ENCODE measurements at places on chromosomes 7 and 10. TPM values are rescaled to one million over a fixed set of nuclear protein-coding genes. Genes with fewer than 3 reads are reported as not detected.

- no peaks in the 10 kb centered on the region for H3K36me3 ChIP-seq
- no peak overlapping the region for H3K4me3 ChIP-seq
- DNase-seq, result peak; percentile 29
- H3K27me3 ChIP-seq, result no peaks in the 10 kb centered on the region
- H3K4me1 ChIP-seq, result peaks cover 6% of the 10 kb centered on the region
Observed at GRCh38 chr7:16299853-16300252, 121.5 kb downstream of the CRPPA start.

DNA sequence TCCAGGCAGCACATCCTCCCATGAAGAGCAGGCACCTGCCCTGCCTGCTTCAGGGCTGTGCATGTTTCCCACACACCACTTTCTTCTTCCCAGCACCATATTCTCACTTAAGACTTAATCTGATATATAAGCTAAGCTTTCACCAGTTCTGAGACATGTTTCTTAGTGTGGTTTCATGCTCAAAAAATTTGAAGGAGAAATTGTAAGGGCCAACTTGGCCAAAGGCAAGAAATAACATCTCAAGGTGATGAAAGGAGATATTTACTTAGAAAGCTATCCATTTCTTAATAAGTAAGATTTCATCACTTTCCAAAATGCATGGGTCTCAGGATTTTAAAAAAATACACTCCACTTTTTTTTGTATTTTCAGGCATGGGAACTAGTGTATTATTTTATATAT is 468.1 kb upstream of the AKR1E2 start:
- no peak overlapping the region for H3K4me3 ChIP-seq
- no peak for DNase-seq
- no peak overlapping the region for H3K27ac ChIP-seq
- no peaks in the 10 kb centered on the region for H3K27me3 ChIP-seq
- no peaks in the 10 kb centered on the region for H3K36me3 ChIP-seq

GRCh38 chr10:51097546-51097945 is 23.3 kb downstream of the PRKG1 start:
- H3K4me3 ChIP-seq, result no peak overlapping the region
- no peaks in the 10 kb centered on the region for H3K27me3 ChIP-seq
- H3K27ac ChIP-seq, result no peak overlapping the region
- H3K36me3 ChIP-seq, result no peaks in the 10 kb centered on the region
- H3K4me1 ChIP-seq, result peaks cover 7% of the 10 kb centered on the region

- H3K4me3 ChIP-seq, result no peak overlapping the region
- DNase-seq, result no peak
- no peak overlapping the region for H3K27ac ChIP-seq
- no peaks in the 10 kb centered on the region for H3K27me3 ChIP-seq
- peaks cover 18% of the 10 kb centered on the region for H3K4me1 ChIP-seq
- H3K36me3 ChIP-seq, result no peaks in the 10 kb centered on the region
Observed at GRCh38 chr7:51249991-51250390, 66.6 kb downstream of the COBL start.

- H3K4me1 ChIP-seq, result peaks cover 8% of the 10 kb centered on the region
- no peak overlapping the region for H3K4me3 ChIP-seq
- H3K27me3 ChIP-seq, result no peaks in the 10 kb centered on the region
- no peak for DNase-seq
Observed at GRCh38 chr10:124799211-124799610, 2.4 kb upstream of the ABRAXAS2 start.

PLAU gene
- 1,570 TPM for total RNA-seq

GRCh38 chr7:140726281-140726680 is 29.8 kb downstream of the NDUFB2 start:
- no peaks in the 10 kb centered on the region for H3K36me3 ChIP-seq
- H3K27ac ChIP-seq, result no peak overlapping the region
- H3K4me1 ChIP-seq, result no peaks in the 10 kb centered on the region
- no peaks in the 10 kb centered on the region for H3K27me3 ChIP-seq
- no peak overlapping the region for H3K4me3 ChIP-seq

EPHA1 gene
- total RNA-seq, result 46.4 TPM

DNA sequence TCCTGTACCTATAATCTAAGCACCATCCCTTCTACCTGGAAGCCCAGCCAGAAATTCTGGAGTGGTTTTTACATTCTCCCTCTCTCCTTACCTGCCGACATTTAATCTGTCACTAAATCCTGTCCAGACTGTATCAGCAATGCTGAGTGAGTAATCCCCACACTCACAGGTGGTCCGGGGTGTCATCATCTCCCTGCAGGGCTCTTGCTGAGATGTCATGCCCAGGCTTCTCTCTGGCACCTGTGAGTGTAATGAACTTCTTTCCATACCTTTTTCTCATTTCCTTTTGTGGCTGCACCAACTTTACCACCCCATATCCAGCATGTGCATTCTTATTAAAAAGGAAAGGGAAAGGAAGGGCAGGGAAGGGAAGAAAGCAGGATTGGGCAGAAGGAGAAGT is 355.2 kb downstream of the CCSER2 start:
- no peak overlapping the region for H3K4me3 ChIP-seq
- no peak for DNase-seq
- no peaks in the 10 kb centered on the region for H3K4me1 ChIP-seq
- H3K27ac ChIP-seq, result no peak overlapping the region

DNA sequence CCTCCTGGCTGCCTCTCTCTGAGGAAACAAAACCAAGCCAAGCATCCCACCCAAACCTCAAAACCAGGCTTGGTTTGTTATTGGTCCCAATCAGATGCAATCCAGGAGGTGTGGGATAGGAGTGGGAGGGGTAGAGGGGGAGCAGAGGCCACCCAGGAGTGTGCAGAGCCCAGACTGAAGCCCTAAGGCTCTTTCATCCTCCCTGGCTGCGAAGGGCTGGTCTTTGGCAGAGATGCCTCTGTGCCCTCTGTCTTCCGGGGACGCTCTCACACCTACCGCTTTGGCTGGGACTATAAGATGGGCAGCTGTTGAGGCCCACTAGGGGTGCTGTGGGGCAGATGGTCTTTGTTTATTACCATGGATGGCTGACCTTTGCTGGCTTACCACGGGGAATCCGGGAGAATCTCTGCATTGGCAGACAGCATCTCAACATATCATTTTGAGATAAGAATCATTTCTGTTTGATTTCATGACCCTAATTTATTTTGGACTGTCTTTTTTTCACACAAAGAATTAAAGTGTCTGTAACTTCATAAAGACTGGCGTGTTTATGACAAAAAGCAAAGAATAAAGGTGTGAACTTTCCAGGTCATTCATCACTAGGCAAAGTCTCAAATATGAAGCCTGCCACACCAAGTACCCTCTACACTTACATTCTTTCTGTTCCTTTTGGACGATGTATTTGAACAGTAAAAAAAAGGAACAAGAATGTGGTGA is 6.5 kb upstream of the DENND2A start:
- H3K36me3 ChIP-seq, result no peaks in the 10 kb centered on the region
- no peak for DNase-seq
- peaks cover 17% of the 10 kb centered on the region for H3K4me1 ChIP-seq

- no peak overlapping the region for H3K4me3 ChIP-seq
- H3K4me1 ChIP-seq, result no peaks in the 10 kb centered on the region
- no peak overlapping the region for H3K27ac ChIP-seq
- peaks cover 2% of the 10 kb centered on the region for H3K27me3 ChIP-seq
- no peak for DNase-seq
Observed at GRCh38 chr7:45295222-45295621, 137.6 kb downstream of the RAMP3 start.

- no peak overlapping the region for H3K27ac ChIP-seq
- H3K36me3 ChIP-seq, result no peaks in the 10 kb centered on the region
- H3K27me3 ChIP-seq, result no peaks in the 10 kb centered on the region
- H3K4me1 ChIP-seq, result no peaks in the 10 kb centered on the region
- DNase-seq, result no peak
Observed at GRCh38 chr10:51759896-51760534, 60.6 kb upstream of the CSTF2T start.

CFAP43 gene
- total RNA-seq, result 0.44 TPM

DNA sequence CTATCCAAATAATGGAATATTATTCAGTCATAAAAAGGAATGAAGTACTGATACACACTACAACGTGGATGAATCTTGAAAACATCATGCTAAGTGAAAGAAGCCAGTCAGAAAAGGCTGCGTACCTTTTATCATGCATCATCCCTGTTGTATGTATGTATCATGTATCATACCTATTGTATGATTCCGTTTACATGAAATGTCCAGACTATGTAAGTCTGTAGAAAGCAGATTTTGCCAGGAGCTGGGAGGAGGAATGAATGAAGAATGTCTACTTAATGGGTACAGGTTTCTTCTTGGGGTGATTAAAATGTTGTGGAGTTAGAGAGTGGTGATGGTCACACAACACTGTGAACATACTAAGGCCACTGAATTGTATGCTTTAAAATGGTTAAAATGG is 135.9 kb upstream of the KLF14 start:
- peaks cover 16% of the 10 kb centered on the region for H3K36me3 ChIP-seq
- H3K4me3 ChIP-seq, result no peak overlapping the region
- H3K4me1 ChIP-seq, result peaks cover 14% of the 10 kb centered on the region
- no peak overlapping the region for H3K27ac ChIP-seq

- H3K36me3 ChIP-seq, result no peaks in the 10 kb centered on the region
- DNase-seq, result no peak
- H3K27ac ChIP-seq, result no peak overlapping the region
- H3K4me1 ChIP-seq, result no peaks in the 10 kb centered on the region
Observed at GRCh38 chr10:89670926-89671325, 25.9 kb upstream of the PANK1 start.

CDK14 gene
- total RNA-seq, result 8.2 TPM

DNA sequence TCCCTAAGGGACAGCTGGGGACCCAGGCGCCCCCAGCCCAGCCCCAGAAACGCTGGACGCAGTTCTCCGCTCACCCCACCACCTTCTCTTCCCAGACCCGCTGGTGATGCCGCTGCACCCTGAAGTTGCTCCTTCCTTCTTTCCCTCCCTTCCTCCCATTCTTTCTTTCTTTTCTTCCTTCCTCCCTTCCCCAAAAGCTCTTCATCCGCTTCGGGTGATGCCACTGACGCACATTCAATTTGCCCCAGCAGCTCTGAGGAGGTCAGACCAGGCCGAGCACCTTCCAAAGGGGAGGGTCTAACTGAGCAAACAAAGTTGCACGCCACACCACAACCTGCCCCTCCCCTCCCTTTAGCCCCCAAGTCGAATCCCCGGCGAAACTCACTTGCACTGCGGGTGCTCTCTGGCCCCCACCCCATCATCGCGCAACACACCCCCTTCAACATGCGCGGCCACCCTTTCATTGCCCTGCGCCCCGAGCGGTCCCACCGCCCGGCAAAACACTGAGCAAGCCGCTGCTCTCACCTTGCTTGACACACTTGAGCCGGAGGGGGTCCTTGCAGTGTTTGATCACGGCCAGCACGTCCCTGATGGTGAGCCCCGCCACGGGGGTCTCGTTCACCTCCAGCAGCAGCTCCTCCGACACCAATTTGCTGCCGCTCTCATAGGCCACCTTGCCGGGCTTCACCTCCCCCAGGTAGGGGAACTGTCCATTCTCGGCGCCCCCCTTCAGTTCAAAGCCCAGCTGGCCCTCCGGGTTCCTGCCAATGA is 787 bp downstream of the MAGI2 start:
- H3K4me3 ChIP-seq, result peak overlapping the region; percentile 43
- no peaks in the 10 kb centered on the region for H3K4me1 ChIP-seq
- DNase-seq, result no peak
- H3K27me3 ChIP-seq, result peaks cover 20% of the 10 kb centered on the region
- H3K36me3 ChIP-seq, result no peaks in the 10 kb centered on the region

SMKR1 gene
- total RNA-seq, result 13.1 TPM

DNA sequence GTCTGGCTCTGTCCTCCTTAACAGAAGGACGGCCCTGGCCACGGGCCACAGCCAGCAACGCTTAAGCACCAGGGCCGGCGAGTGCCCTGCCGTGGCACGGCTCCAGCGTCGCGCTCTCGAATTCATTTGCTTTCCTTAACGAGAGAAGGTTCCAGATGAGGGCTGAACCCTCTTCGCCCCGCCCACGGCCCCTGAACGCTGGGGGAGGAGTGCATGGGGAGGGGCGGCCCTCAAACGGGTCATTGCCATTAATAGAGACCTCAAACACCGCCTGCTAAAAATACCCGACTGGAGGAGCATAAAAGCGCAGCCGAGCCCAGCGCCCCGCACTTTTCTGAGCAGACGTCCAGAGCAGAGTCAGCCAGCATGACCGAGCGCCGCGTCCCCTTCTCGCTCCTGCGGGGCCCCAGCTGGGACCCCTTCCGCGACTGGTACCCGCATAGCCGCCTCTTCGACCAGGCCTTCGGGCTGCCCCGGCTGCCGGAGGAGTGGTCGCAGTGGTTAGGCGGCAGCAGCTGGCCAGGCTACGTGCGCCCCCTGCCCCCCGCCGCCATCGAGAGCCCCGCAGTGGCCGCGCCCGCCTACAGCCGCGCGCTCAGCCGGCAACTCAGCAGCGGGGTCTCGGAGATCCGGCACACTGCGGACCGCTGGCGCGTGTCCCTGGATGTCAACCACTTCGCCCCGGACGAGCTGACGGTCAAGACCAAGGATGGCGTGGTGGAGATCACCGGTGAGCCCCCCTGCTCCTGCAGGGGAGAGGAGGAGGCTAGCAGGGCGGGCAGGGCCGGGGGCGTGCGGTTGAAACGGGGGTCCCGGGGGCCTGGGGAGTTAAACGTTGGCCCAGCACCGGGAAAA is at the start of gene HSPB1:
TSS of gene HSPB1 (plus strand) at position 327 of the 855 bp plus-strand sequence. CDS start at position 367, 40 bp downstream.
- no peaks in the 10 kb centered on the region for H3K27me3 ChIP-seq
- peak within 1 kb of the TSS; percentile 51 for H3K27ac ChIP-seq
- DNase-seq, result peak; percentile 87
- H3K36me3 ChIP-seq, result no peaks in the 10 kb centered on the region

- no peaks in the 10 kb centered on the region for H3K36me3 ChIP-seq
- H3K4me1 ChIP-seq, result no peaks in the 10 kb centered on the region
- no peak overlapping the region for H3K4me3 ChIP-seq
- H3K27me3 ChIP-seq, result peaks cover 52% of the 10 kb centered on the region
Observed at GRCh38 chr7:121608785-121609184, 212.7 kb upstream of the FAM3C start.

DNA sequence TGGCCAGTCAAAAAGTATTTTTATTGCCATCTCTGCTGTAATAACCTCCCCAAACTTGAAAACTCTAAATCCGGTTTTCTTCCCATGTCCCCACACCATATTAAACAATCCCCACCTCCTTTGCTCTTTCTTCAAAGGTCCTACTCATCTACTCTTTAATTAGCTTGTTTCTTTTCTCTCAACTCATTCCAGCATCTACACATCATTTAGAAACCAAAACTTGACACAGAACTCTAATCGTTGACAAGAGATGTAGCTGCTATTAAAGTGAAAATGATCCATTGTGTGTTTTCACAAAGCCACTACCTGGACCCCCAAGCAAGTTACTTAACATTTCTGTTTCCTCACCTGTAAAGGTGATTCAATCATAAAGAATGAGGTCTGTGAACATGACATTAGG is 436.3 kb upstream of the NPVF start:
- peaks cover 58% of the 10 kb centered on the region for H3K27me3 ChIP-seq
- no peak for DNase-seq
- H3K4me3 ChIP-seq, result no peak overlapping the region
- H3K36me3 ChIP-seq, result no peaks in the 10 kb centered on the region
- H3K27ac ChIP-seq, result no peak overlapping the region

- H3K27me3 ChIP-seq, result no peaks in the 10 kb centered on the region
- peak overlapping the region; percentile 47 for H3K4me3 ChIP-seq
- peak; percentile 81 for DNase-seq
Observed at GRCh38 chr7:121083138-121083789, 94.8 kb downstream of the CPED1 start.
